ENCODE measurements at places on chromosomes 11 and 22.

DNA sequence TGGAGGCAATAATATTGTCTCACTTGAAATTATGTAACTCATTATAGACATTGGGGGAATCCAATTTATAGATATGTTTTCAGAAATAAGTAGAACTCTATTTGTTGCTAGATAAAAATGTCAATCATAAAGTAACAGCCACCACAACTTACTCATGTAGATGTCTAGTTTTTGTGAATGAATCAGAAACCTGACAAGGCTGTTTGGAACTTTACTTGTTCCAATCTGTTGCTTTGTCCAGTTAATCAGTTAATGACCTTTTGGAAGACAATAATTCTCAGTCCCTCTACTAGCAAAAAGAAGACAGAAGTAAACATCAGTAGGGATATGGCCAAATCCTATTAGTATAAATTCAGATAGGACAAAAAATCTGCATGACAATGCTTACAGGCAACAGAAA is 1143.3 kb downstream of the LRRC4C start:
- H3K36me3 ChIP-seq, result no peaks in the 10 kb centered on the region
- H3K4me1 ChIP-seq, result no peaks in the 10 kb centered on the region
- H3K27ac ChIP-seq, result no peak overlapping the region
- no peaks in the 10 kb centered on the region for H3K27me3 ChIP-seq

GRCh38 chr22:42863349-42863961 is 6.4 kb upstream of the ARFGAP3 start:
- H3K36me3 ChIP-seq, result no peaks in the 10 kb centered on the region
- no peak overlapping the region for H3K4me3 ChIP-seq
- H3K4me1 ChIP-seq, result peaks cover 5% of the 10 kb centered on the region
- H3K27me3 ChIP-seq, result no peaks in the 10 kb centered on the region

DNA sequence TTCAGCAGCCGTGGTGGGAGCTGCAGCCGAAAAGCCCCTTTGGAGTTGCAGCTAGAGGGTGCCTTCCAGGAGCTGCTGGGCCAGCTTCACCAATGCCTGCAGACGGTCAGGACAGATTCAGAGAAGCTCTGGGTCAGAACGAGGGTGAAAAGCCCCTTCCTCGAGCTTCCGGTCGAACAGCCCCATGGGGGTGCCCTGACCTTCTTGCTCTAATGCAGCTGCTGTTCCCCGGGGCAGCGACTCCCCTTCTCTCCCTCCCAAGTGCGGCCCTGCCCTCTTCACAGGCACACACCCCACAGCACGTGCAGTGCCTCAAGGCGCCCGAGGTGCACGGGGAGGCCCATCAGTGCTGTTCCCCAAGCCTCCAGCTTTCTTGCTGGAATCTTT is 9.6 kb upstream of the IFITM3 start:
- H3K27ac ChIP-seq, result no peak overlapping the region
- H3K4me1 ChIP-seq, result peaks cover 50% of the 10 kb centered on the region
- H3K27me3 ChIP-seq, result no peaks in the 10 kb centered on the region
- no peak overlapping the region for H3K4me3 ChIP-seq

- no peak overlapping the region for H3K4me3 ChIP-seq
- H3K36me3 ChIP-seq, result no peaks in the 10 kb centered on the region
- no peaks in the 10 kb centered on the region for H3K4me1 ChIP-seq
These were observed 33.6 kb upstream of the MPPED2 start for GRCh38 chr11:30619767-30620166.

DNA sequence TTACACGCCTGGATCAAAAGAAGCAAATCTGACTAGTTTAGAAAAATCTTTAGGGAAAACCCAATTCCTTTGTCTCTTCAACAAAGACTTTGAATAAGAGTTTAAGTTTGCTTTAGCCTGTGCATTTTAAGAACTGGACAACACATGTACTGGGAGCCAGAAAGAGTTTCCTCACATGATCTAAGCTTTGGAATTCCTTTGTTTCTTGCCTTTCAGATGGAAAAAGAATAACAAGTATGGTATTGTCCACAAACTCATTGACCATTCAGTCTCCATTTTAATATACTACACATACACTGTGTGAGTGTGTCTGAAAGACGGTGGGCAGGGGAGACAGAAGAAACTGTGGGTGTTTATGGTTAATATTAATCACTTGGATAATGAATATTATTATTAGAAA is 205.6 kb downstream of the MAML2 start:
- no peak overlapping the region for H3K4me3 ChIP-seq
- no peak for DNase-seq
- H3K36me3 ChIP-seq, result no peaks in the 10 kb centered on the region
- H3K27me3 ChIP-seq, result no peaks in the 10 kb centered on the region
- H3K27ac ChIP-seq, result no peak overlapping the region

DNA sequence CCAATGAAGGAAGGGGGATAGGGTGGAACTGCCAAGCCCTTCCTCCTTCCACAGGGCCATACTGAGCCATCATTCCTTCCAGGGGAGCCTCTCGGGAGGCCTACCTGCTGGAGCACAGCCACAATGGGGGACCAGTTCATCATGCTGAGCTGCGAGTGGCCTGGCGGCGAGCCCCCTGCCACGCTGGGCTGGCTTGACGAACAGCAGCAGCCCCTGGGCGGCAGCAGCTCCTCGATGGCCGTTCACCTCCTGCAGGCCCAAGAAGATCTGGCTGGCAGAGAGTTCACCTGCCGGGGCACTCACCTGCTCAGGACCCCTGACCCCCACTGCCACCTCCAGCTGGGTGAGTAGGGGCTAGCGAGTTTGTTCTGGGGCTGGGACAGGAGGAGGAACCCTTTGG is 5.9 kb downstream of the VSIG10L2 start:
- H3K4me1 ChIP-seq, result no peaks in the 10 kb centered on the region
- no peaks in the 10 kb centered on the region for H3K36me3 ChIP-seq
- no peaks in the 10 kb centered on the region for H3K27me3 ChIP-seq
- DNase-seq, result no peak

GRCh38 chr11:11045156-11045930 is 187.5 kb upstream of the ZBED5 start:
- no peaks in the 10 kb centered on the region for H3K36me3 ChIP-seq
- H3K27me3 ChIP-seq, result no peaks in the 10 kb centered on the region
- no peak overlapping the region for H3K27ac ChIP-seq
- no peaks in the 10 kb centered on the region for H3K4me1 ChIP-seq
- DNase-seq, result no peak

DNA sequence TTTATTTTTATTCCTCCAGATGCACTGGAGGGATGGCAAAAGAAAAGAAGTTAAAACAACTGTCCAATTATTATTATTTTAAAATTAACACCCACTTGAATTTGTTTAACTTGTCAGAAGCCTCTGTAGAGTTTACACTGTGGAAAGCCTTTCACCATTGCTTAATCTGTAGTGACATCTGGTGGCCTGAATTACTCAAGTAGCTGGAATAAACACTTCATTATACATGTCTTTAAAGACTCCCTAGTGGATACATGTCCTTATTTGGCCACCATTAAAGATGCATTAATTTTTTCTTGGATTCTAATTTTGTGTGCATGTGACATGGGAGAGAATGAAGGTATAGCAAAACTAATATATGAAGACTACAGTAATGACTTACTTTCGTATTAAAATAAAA is 1496.5 kb downstream of the FAM181B start:
- DNase-seq, result no peak
- no peaks in the 10 kb centered on the region for H3K27me3 ChIP-seq
- no peaks in the 10 kb centered on the region for H3K4me1 ChIP-seq
- H3K36me3 ChIP-seq, result no peaks in the 10 kb centered on the region
- no peak overlapping the region for H3K27ac ChIP-seq

GRCh38 chr11:468493-468892 is 18.4 kb downstream of the PTDSS2 start:
- no peaks in the 10 kb centered on the region for H3K27me3 ChIP-seq
- no peaks in the 10 kb centered on the region for H3K4me1 ChIP-seq
- no peaks in the 10 kb centered on the region for H3K36me3 ChIP-seq
- no peak overlapping the region for H3K4me3 ChIP-seq

DNA sequence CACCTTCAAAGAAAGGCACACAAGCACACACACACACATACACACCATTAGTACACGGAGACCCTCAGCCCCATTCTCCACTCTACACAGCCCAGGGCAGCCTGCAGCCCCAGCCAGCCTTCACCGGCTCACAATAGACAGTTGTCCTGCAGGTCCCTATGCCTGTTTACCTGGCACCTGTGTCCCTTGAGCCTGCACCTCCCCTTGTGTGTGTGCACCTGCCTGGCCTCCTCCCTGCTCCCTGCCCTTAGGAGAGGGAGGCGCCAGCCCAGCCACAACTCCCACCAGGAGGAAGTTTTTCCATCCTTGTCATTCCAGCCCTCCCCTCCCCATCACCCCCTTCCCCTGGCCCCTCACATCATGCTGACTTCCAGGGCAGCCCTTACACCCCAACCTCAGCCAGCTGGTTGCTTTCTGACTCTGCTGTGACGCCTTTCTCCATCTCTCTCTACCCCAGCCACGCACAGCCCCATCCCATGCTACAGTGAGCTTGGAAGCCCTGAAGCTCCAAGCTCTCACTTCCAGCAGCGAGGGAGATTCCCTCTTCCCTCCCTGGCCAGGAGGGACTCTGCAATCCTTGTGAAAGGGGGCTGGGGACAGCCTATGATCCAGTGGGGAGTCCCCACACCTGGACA is 4.4 kb downstream of the AHNAK start:
- peaks cover 77% of the 10 kb centered on the region for H3K4me1 ChIP-seq
- H3K27me3 ChIP-seq, result no peaks in the 10 kb centered on the region

DNA sequence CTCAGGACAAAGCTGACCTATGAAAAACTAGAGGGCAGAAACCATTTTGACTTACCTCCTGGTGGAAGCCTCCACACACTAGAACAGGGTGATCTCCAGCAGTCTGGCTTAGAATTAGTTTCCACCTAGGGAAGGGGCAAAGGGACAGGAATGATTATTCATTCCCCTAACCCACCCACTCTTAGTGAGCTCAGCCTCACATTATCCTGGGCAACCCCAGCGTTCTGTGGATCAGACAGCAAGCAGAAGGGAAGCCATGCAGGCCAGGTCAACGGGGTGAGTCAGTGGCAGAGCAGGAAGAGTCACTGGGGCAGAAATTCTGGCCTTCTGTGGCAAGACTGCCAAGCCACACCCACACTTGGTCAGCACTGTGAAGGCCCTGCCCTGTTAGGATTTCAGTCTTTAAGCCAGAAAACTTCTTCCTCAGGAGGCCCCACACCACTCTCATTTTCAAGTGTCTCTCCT is 10.5 kb downstream of the NUMA1 start:
- DNase-seq, result no peak
- no peaks in the 10 kb centered on the region for H3K36me3 ChIP-seq
- no peak overlapping the region for H3K4me3 ChIP-seq

DNA sequence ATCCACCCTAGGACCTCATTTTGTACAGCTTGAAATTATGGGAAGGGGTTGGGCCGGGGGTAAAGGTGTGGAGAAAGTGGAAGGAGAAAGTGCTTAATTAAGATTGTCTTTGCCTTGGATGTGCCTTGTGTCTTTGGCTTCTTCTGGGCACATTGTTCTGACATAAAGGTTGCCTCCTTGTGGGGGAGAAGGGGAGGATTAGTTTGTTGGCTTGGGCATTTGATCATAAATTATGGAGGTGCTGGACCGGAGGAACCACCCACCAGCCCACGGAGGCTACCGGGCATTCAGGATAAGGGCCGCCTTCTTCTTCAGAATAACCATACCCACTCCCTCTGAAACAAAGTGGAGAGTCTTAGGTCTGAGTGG is 1.3 kb downstream of the PAFAH1B2 start:
- peak overlapping the region; percentile 70 for H3K27ac ChIP-seq
- H3K27me3 ChIP-seq, result no peaks in the 10 kb centered on the region
- H3K4me1 ChIP-seq, result peaks cover 56% of the 10 kb centered on the region
- peak; percentile 16 for DNase-seq
- H3K4me3 ChIP-seq, result peak overlapping the region; percentile 93

GRCh38 chr11:28140689-28141455 is 32.7 kb downstream of the METTL15 start:
- no peaks in the 10 kb centered on the region for H3K27me3 ChIP-seq
- no peak overlapping the region for H3K27ac ChIP-seq
- no peak overlapping the region for H3K4me3 ChIP-seq
- H3K36me3 ChIP-seq, result no peaks in the 10 kb centered on the region
- H3K4me1 ChIP-seq, result no peaks in the 10 kb centered on the region
- no peak for DNase-seq

- H3K27ac ChIP-seq, result no peak overlapping the region
- no peaks in the 10 kb centered on the region for H3K36me3 ChIP-seq
- DNase-seq, result no peak
- no peak overlapping the region for H3K4me3 ChIP-seq
These were observed 160.3 kb downstream of the MN1 start for GRCh38 chr22:27641049-27641795.

All from CD4-positive, alpha-beta memory T cell (primary cell).